ENCODE measurements at places on chromosomes 7 and 10.

- DNase-seq = no peak
Measured at GRCh38 chr10:89342206-89342958, 14.6 kb downstream of the IFIT3 start.

DNA sequence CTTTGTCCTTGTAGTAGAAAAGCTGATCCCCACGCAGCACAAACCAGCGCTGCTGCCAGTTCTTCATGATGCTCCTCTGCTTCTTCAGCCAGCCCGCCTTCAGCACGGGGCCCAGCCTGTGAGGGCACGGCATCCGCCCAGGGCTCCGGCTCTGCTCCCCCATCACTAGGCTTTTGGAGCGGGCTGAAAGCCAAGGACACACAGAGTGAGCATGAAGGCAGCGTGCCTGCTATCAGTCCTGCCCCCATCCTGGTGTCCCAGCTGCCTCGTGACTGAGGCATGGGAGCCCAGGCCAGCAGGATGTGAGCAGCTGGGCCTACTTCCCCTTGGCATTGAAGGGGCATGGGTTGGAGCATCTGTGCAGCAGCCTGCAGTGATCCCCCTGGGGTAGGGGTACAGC lies 21.9 kb downstream of the ARHGAP22 start:
- no peak for DNase-seq

- no peak for DNase-seq
Measured at GRCh38 chr7:98199131-98199530, 12.1 kb upstream of the BHLHA15 start.

DNA sequence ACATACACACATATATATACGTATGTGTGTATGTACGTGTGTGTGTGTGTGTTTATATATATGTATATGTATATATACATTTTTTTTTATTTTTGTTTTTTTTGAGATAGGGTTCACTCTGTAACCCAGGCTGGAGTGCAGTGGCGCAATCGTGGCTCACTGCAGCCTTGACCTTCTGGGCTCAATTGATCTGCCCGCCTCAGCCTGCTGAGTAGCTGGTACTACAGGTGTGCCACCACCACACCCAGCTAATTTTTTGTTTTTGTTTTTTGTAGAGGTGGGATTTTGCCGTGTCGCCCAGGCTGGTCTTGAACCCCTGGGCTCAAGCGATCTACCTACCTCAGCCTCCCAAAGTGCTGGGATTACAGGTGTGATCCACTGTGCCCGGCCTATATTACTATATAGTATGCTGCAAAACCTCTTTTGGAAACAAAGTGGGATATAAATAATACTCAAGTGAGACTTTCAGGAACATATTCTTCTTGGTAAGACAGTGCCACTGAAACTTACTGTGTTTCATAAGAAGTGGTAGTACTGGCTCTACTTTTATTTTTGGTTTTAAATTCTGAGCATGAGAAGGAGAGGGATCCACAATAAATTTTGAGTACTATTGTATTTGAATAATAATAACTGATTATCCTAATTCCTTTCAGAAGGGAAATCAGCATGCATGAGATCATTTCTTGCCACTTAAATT lies 51.0 kb downstream of the MLLT10 start:
- no peak for DNase-seq

GRCh38 chr7:89503281-89503680 lies 651.0 kb upstream of the STEAP1 start:
- DNase-seq = no peak

GRCh38 chr7:142636751-142637150 lies 112.5 kb upstream of the PRSS1 start:
- no peak for DNase-seq

DNA sequence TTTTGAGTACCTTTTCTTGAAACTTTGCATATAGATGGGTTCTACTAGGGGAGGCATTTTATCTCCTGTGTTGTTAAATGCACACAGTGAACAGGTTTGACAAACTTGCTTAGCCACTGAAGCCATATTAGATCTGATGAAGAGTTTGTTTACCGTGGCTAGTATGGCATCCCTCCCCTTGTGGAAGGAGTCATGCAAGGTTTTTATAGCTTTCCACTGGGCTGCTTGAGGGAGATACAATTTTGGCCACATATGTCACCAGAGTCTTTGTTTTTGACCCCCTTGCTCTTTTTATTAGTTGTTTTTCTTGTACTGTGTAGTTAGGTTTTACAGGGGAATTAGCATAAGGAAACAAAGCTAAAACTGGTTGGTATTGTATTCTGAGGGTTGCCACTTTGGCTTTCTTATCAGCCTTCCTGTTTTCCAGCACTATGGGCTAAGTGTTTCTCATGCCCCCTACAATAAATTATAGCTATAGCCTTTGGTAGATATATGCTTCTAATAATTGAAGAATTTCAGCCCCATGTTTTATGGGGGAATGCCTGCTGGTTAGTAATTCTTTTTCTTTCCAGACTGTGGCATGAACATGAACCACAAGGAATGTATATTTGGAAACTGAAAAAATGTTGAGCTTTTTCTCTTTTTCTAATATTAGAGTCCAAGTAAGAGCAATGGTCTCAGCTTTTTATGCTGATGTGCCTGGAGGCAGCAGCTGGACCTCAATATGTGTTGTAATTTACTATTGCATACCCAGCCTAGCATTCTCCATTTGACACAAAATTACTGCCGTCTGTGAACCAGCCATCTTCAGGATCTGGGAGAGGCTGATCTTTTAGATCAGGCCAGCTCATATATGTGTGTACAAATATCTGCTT lies 18.4 kb upstream of the STEAP2 start:
- DNase-seq = no peak

- no peak for DNase-seq
Measured at GRCh38 chr7:129391546-129392171, 42.6 kb upstream of the STRIP2 start.

DNA sequence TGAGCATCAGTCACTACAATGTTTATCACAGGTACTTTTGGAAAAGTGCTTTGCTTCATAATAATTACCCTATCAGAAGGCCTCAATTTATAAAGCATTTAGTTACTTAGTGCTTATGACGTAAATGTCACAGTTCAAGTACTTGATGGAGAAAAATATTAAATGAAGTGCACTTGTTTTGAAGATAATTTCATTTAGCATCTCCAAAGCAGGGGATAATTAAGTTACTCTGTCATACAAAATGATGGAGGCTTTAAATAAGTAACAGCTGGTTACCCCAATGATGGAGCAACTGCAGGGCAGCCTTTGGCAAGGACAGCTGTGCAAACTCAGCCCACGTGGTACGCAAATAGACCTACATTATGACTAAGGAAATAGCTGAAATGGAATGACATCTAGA lies 768.8 kb downstream of the GRM8 start:
- no peak for DNase-seq

- no peak for DNase-seq
Measured at GRCh38 chr7:92135052-92135889, 994 bp upstream of the CYP51A1 start.

DNA sequence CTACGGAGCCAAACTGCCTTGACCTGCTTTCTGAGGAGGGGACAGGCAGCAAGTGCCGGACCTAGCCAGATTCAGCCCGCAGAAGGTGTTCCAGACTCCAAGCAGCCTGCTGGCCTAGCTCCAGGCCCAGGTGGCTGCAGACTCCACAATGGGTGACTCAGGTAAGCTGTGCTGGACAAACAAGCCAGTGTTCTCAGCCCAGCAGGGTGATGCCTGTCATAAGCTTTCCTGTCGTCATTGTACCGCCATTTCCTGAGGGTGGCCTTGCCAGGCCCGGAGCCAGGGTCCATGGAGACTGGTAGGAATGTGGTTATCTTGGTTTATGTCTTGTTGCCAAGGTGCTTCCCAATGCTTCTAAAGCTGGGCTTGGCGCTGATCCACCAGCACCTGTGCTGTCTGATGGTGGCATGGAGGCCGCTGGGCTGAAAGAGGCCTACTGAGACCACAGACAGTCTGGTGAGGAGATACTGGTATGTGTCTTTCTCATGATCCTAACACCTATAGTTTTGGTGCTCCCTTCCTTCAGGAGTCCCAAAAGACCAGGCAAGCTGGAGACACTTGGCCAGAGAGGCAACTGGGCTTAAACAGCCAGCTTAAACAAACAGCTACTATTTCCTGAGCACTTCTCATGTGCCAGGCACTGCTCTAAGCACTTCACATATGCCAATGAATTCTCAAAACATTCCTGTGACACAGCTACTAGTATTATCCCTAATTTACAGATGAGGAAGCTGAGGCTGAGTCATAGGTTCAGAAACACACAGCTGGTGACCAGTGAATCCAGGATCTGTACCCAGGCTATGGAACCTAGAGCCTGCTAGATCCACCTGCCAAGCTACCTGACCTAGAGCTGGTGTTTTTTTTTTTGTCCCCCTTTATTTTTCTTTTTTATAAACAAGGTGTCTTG lies 42.0 kb downstream of the ZC3HC1 start:
- no peak for DNase-seq

DNA sequence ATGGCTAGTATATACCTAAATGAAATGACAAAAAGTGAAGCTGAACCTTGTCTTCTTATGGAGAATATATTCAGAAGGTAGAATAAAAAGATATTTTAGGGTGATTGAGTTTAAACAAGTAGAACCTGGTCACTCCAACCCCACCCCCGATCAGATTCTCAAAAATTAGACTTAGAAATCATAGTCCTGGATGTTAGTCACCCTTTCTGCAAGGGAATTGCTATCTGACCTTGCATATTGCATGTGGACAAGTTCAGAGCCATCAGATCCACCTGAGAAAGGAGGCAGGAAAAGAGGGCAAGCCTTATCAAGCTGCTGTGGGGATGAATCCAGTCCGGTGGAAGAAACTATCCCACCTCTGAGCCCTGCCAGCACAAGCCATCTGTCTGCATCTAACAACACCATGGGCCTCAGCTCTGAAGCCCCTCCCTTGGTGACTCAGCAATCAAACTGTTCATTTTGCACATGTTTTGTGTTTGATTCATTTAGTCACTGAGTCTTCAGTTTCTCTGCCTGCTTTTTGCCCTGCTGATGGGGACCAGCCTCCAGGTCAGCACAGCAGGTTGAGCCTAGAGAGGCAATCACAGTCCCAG lies 727.3 kb downstream of the AUTS2 start:
- DNase-seq = no peak

GRCh38 chr10:14523286-14523685 lies 192.6 kb upstream of the FRMD4A start:
- no peak for DNase-seq

- DNase-seq = no peak
Measured at GRCh38 chr7:99840136-99840869, 12.5 kb downstream of the CYP3A43 start.

DNA sequence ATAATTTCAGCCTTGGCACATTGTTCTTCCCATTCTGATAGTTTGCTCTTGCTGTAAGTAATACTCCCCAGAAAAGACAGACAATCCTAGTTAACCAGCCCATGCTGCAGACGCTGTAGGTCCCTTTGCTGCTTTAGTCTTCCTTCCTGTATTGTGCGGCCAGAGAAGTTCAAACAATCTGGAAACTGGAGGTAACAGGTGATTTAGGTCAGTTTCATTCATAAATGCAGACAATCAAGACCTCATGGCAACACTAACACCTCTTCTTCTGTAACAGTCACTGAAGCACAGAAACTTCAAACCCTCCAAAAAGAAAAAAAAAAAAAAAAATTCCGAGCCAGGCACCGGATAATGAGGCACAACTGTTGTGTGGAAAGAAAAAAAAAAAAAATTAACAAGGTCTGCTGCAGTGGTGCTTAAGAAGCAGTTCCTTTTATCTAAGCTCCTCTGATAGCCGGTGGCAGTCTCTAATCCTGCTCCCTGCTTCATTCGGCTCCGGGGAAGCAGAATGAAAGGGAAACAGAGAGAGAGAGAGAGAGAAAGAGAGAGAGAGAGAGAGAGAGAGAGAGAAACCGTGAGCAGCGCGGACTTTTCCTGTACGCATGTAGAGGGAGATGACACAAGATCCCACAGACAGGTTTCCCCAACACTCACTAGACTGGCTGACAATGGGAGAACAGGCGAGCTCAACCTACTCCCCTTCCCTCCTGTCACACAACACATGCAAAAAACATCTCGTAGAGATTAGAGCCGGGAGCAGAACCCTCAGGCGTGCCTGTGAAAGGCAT lies at the start of gene SEMA3A:
SEMA3A (minus strand) TSS at position 306 of the 788 bp plus-strand sequence; CDS start at position 103, 203 bp downstream.
- peak; percentile 3 for DNase-seq

DNA sequence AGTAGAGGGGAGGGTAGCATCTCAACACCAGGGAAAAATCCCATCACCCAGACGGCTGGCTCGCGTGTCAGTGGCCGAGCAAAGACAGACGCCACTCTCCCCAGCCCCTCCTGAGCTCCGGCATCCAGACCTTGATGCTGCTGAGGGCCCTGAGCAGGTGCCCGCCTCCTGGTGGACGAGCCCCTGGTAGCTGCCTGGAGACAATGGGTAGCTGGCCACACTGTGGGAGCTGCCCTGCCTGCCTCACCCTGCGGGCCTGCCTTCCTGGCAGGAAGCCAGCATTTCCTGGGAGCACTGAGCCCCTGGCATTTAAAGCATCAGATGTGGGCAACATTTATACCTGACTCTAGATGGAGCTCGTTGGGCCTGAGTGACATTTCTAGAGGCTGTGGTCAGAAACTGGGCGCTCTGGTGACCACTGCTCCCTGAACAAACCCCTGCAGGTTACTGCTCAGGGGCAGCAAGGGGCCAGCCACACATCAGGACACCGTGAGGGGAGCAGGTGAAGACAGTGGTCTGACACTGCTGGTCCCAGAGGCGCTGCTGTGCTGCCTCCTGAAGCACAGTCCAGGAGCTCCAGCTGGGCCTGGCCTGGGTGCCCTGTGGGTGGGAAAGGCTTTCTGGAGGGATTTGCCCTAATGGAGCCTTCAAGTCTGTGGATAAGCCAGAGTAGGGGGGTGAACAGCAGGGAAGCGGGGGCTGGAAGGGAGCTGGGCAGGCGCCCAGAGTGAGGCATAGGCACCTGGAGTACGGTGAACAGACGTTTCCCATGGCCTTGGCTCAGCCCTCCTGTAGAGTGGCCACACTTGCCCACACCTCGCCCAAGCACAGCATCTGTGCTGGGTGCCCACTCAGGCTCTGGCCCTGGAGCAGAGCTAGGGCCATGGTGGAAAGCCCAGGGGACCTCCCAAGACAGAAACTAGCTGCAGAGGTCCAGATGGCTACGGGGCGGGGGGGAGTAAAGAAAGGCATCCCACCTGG lies 138.7 kb downstream of the MAPK8 start:
- DNase-seq = no peak

DNA sequence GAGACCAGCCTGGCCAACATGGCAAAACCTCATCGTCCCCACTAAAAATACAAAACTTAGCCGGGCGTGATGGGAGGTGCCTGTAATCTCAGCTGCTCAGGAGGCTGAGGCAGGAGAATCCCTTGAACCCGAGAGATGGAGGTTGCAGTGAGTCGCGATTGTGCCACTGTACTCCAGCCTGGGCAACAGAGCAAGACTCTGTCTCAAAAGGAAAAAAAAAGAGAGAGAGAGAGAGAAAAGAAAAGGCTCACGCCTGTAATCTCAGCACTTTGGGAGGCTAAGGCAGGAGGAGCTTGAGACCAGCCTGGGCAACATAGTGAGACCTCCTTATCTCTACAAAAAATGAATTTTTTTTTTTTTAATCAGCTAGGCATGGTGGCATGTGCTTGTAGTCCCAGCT lies 157.6 kb downstream of the CUX1 start:
- DNase-seq = no peak

- DNase-seq = no peak
Measured at GRCh38 chr10:75444781-75445386, 13.5 kb downstream of the LRMDA start.

GRCh38 chr10:69957886-69958555 lies 94.6 kb upstream of the MACROH2A2 start:
- DNase-seq = peak; percentile 11

GRCh38 chr7:117659531-117660011 lies 179.7 kb downstream of the CFTR start:
- DNase-seq = no peak

All from NK-92 treated with Interleukin-12 subunit alpha and Interleukin-12 subunit beta, amount 100 ng/mL, for 24 hours (cell line).